Muscle of leg (tissue), 16 donors: ENCODE measurements at places on chromosomes 6 and 20.

GRCh38 chr6:109343518-109343917, 38.7 kb downstream of the CD164 start:
- no peak for DNase-seq

DNA sequence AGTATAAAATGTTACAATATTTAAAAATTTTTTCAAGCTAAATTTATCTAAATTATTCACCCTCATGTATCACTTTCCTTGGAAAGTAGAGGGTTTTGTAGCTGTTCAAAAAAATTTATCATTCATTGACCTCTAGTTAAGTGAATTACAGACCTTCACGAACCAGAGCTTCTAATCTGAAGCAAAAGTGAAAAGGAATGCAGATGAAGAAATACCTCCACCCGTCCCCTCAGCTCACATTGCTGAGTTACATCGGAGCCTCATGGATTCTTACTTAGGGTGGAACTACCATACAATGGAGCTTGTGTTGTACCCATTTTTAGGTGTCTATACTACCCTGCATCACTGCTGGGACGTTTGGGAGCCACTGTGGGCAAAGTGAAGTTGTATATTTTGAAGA, 146.2 kb upstream of the NEDD9 start:
- no peak for DNase-seq

DNA sequence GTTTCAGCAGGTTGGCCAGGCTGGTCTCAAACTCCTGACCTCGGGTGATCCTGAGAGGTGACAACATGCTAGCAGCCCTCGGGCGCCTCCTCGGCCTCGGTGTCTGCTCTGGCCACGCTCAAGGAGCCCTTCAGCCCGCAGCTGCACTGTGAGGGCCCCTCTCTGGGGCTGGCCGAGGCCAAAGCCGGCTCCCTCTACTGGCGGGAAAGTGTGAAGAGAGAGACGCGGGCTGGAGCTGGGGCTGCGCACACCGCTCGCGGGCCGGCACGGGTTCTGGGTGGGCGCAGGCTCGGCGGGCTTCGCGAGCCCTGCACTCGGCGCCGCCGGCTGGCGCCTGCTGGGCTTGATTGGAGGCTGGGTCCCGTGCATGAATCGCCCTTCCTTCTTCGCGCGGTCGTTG, 80.8 kb upstream of the RBM24 start:
- no peak for DNase-seq

DNA sequence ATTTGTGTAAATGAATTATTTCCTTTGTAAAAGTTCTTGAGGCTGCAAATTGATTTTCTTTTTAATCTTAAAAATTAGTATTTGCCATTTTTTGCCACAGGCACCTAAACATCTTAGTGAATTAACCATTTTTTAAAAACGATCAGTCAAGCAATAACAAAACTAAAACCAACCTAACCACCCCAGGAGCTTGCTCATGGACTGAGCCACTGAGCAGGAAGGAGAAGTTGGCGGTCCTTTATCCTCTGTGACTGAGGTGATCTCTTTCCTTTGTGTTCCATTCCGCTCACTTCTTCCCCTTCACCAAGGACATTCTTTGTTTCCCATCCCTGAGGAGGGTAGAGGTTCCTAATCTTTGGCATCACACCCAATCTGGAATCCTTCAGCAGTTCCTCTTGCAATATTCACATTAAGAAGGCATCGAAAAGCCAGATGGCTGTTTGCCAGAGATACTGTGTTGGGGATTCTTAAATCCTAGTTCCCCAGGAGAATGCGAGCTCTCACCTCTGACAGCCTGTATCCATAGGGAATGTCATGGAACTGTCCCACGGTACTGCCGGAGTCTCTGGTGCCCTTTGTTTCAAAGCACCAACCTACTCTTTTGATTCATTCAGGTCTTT, 30.5 kb downstream of the RPRD1B start:
- DNase-seq: no peak

DNA sequence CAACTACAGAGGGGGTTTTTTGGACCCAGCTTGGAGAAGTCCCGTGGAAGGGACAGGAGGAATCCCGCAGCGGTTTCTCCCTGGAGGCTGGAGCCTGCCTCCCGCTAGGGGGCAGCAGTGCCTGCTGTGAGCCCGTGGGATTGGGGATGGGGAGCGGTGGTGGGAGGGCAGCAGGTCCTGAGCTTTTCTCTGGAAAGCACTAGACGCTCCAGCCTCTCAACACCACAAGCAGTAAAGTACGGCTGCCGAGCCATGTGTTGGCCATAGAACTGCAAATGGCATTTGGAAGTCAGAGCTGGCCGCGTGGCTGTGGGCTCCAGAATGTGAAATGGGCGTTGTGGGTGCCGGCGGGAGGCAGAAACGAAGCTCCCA, 47.8 kb downstream of the GMPR start:
- DNase-seq: peak; percentile 27

- no peak for DNase-seq
Measured at GRCh38 chr6:7954477-7955200, 44.1 kb upstream of the TXNDC5 start.

DNA sequence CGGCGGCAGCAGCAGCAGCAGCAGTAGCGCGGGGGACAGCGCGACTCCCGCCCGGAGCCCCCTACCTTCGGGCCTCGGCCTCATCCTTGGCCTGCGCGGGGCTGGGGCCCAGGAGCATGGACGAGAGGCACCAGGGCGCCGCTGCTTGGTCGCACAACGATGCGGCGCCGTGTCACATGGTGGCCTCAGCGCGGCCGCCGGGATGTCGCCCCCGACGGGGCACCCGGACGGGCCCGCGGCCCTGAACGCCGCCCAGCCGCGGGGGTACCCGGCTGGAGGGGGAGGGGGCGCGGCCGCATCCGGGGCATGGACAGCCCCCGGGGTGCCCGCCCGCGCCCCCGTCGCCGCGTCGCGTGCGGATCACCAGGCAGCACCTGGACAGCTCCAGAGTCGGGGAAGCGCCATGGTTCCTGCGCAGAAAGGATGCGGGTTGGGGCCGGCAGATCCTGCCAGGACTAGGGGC, 57.1 kb downstream of the CDH22 start:
- no peak for DNase-seq

DNA sequence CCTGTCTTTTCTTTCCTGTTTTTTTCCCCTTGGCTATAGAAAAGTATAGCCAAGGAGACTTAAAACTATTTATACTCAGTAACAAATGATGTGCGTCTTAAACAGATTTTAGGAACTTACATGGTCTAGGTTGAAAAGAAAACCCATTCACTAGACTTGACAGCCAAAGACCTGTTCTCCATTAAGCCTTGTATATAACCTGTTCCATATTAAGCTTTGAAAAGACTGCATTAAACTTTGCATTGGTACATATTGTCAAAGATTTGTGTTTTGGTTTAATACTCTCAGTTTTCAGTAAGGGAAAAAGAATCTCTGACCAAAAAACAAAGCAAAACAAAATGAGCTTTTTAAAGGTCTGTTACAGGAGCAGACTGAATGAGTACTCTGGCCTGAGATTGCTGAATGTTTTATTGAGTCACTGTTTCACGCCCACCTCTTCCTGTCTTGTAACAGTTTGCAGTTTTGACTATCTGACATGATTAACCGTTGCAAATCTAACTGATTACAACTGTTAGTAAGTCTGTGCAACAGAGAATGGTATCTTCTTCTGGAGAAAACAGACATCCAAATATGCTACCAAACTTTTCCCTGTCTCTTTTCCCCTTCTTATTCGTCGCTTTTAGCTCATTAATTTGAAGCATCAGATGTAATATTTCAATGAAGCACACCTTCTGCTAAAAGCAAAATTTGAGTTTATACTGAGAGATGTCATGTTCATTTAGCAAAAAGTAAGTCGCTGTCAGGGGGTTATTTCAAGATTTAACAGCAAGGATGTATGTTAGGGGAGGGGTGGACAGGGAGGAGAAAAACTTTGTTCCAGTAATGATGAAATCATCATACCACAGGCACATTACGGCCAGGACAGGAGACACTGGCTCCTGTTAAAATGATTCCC, 59.1 kb upstream of the SUPT3H start:
- DNase-seq: peak; percentile 44

- no peak for DNase-seq
Measured at GRCh38 chr6:13868236-13868635, 53.9 kb upstream of the MCUR1 start.

DNA sequence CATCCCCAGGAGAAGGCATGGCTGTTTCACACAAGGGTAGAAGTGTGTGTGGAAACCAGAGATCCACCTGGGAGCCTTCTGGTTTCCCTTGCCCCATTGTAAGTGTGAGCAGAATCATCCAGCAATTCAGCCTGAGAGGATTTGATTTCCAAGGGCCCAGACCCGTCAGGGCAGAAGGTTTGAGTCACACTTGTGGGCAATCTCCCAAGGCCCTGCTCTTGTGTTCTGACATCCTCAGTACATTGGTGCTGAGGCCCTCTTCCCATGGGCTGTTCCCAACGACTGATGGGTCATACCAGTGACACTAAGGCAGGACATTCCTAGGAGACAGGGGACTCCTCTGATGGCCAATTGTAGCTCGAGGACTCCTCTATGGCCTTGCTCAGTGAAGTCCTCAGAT, 58.2 kb upstream of the POLR1H start:
- DNase-seq: no peak

DNA sequence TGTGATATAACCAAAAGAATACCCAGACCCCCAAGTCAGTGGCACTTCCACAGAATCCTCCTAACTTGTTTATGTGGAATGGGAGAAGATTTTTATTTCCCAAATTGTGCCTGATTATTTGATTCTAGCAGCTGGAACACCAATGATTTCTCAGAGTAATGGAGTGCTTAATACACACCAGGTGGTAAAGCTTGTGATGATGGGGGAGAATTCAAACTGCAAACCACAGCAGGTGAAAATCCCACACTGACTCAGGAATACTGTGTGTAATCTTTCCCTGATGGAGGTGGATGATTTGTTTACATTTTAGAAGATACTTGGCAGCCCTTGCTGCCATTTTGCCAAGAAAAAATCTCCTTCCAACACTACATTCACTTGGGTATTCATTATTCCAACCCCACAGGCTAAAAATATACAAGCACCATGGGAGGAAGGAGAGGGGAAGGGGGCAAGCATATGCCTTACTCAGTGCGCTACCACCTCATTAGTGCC, 212.7 kb upstream of the PLN start:
- peak; percentile 22 for DNase-seq

- DNase-seq: no peak
Measured at GRCh38 chr20:46399401-46399800, 7.0 kb downstream of the ELMO2 start.

GRCh38 chr20:53162251-53162835, 190.2 kb downstream of the TSHZ2 start:
- DNase-seq: peak; percentile 92

- DNase-seq: no peak
Measured at GRCh38 chr20:10578607-10579006, 95.2 kb downstream of the JAG1 start.
